Left lung (tissue), 14 donors: ENCODE measurements at places on chromosomes 2 and 18. TPM values are rescaled to one million over a fixed set of nuclear protein-coding genes. Genes with fewer than 3 reads are reported as not detected.

The MRO gene
- 0.86 TPM for total RNA-seq

GRCh38 chr18:25047421-25047820 is 304.5 kb downstream of the ZNF521 start:
- H3K27me3 ChIP-seq: no peaks in the 10 kb centered on the region
- no peak for DNase-seq
- no peak overlapping the region for H3K27ac ChIP-seq
- H3K36me3 ChIP-seq: no peaks in the 10 kb centered on the region
- H3K4me1 ChIP-seq: peaks cover 2% of the 10 kb centered on the region
- H3K4me3 ChIP-seq: no peak overlapping the region

DNA sequence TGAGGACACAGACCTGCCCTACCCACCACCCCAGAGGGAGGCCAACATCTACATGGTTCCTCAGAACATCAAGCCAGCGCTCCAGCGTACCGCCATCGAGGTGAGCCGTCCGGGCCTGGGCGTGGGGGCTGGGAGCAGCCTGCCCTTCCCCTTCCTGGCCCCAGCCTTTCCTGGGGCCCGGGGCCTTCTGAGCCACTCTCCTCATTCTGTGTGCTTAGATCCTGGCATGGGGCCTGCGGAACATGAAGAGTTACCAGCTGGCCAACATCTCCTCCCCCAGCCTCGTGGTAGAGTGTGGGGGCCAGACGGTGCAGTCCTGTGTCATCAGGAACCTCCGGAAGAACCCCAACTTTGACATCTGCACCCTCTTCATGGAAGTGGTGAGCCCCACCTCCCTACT is 157.9 kb downstream of the DYSF start:
- H3K4me3 ChIP-seq: no peak overlapping the region
- no peak overlapping the region for H3K27ac ChIP-seq
- no peaks in the 10 kb centered on the region for H3K27me3 ChIP-seq
- H3K4me1 ChIP-seq: peaks cover 12% of the 10 kb centered on the region
- H3K36me3 ChIP-seq: no peaks in the 10 kb centered on the region

DNA sequence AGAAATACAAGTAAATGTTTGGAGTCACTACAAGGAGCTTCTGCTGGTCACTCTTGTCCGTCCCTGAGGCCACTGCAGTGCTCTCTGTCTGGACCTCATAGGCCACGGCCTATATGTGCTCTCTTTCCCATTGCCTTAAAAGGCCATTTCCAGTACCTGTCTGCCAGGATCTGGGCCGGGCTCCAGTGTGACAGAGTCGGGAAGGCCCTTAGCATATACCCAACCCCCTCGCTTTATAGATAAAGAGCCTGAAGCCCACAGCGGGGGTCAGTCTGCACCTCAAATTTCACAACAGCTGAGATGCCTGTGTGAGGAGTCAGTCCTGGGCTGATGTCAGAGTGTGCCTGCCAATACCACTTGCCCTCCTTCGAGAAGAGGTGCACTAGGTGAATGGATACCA is 39.9 kb downstream of the ADD2 start:
- no peak overlapping the region for H3K4me3 ChIP-seq
- DNase-seq: no peak
- no peak overlapping the region for H3K27ac ChIP-seq
- H3K27me3 ChIP-seq: no peaks in the 10 kb centered on the region

- no peaks in the 10 kb centered on the region for H3K27me3 ChIP-seq
- H3K4me1 ChIP-seq: no peaks in the 10 kb centered on the region
- DNase-seq: no peak
- H3K36me3 ChIP-seq: no peaks in the 10 kb centered on the region
- no peak overlapping the region for H3K27ac ChIP-seq
Observed at GRCh38 chr2:150919901-150920300, 341.8 kb downstream of the RBM43 start.

The MORN2 gene
- total RNA-seq: 14.8 TPM
